ENCODE measurements at places on chromosomes 1 and 21. TPM values are rescaled to one million over a fixed set of nuclear protein-coding genes. Genes with fewer than 3 reads are reported as not detected.

The OVAAL gene
- 0.17 TPM for total RNA-seq

The AMY1C gene
- total RNA-seq, result 29.3 TPM

The B3GALT6 gene
- 7.0 TPM for total RNA-seq

The RCAN1 gene
- 29.3 TPM for total RNA-seq

DNA sequence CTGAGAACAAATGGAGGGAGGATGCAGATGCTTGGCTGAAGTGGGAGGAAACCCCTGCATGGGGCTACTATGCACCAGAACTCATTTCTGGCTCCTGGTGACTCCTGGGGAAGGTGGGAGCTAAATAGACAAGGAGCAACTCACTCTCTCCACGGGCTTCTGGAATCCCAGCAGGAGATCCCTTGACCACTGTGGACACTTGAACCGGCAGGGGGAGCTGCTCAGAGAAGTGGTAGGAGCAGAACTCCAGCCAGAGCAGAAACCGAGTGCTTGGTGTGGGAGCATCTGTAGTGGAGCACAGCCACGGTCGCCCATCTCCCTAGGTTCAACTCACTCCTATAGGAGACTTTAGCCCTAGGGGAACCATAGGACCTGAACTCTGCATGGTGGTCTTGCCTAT lies 205.6 kb upstream of the GJB5 start:
- no peaks in the 10 kb centered on the region for H3K27me3 ChIP-seq
- DNase-seq, result peak; percentile 0
- H3K4me1 ChIP-seq, result no peaks in the 10 kb centered on the region
- no peak overlapping the region for H3K27ac ChIP-seq
- H3K4me3 ChIP-seq, result no peak overlapping the region
- H3K36me3 ChIP-seq, result no peaks in the 10 kb centered on the region

DNA sequence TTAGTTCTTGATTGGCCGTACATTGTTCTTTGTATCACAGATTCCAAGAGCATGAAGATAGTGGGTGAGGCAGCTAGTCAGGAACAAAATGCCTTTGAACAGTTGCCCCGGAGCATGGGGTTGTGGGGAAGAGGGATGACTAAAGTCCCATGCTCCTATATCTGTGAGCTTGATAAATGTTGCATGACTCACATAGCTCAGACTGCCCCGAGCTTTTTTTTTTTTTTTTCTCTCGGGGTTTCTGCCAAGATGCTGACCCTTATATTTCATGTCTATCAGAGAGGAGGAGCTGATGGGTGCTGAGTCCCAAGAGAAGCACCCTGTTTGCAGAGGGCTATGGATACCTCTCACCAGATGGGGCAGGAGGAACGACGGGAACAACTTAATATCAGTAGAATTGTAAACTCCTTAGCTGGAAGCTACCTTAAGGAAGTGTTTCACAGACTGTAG lies 40.6 kb downstream of the SRRM1 start:
- H3K27me3 ChIP-seq, result no peaks in the 10 kb centered on the region
- no peaks in the 10 kb centered on the region for H3K36me3 ChIP-seq
- no peak for DNase-seq
- peaks cover 3% of the 10 kb centered on the region for H3K4me1 ChIP-seq

DNA sequence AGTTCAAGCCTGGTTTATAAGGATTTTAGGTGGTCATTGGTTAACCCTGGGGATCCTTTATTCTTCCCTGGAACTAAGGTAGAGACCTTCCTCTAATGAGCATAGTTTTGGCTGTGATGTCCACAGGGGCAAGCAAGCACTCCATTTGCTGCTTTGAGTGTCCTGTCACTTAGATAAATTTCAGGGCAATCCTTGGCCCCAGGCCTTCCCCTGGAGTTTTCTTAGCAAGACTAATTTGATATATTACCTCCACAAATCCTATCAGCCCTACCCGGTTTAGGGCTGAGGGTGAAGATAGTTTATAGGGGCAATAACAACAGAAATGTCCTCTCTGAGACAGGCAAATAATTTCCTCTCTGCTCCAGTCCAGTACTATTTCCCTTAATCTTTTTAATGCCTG lies 166.6 kb downstream of the CYYR1 start:
- H3K27me3 ChIP-seq, result no peaks in the 10 kb centered on the region
- H3K4me3 ChIP-seq, result no peak overlapping the region
- H3K36me3 ChIP-seq, result no peaks in the 10 kb centered on the region
- no peaks in the 10 kb centered on the region for H3K4me1 ChIP-seq

DNA sequence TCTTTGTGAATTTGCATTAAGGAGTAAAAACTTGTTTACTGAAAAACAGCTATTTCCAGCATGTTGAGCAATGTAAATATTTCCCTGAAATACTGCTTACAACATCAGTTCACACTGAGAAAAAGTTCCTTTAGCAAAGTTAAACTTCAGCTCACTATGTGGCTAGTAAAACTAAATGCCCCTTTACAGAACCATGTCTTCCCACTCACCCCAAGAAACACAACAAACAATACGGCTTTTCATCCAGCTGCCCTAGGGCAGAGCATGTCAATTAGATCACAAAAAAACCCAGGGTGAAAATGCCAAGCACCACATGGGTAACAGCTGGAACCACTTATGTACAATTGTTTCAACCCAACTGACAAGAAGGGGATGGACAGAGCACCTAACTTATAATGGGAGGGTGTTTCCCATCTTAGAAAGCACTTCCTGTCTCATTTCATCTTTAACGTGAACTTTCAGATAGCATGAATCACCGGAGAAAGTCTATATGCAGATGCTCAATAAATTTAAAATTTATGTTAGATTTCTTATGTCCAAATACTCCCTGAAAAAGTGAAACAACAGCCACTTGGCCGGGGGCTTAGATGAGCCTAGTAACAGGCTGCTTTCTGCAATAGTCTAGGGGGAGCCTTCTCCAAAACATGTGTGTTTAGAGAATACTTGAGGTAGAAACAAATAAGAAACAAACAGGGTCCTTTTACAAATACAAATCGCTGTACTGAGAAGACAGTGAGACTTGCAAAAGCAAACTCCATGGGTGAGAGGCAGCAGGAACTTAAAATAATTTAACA lies 6.6 kb downstream of the NID1 start:
- no peak overlapping the region for H3K4me3 ChIP-seq
- H3K4me1 ChIP-seq, result peaks cover 36% of the 10 kb centered on the region
- no peaks in the 10 kb centered on the region for H3K36me3 ChIP-seq
- no peaks in the 10 kb centered on the region for H3K27me3 ChIP-seq
- no peak for DNase-seq

DNA sequence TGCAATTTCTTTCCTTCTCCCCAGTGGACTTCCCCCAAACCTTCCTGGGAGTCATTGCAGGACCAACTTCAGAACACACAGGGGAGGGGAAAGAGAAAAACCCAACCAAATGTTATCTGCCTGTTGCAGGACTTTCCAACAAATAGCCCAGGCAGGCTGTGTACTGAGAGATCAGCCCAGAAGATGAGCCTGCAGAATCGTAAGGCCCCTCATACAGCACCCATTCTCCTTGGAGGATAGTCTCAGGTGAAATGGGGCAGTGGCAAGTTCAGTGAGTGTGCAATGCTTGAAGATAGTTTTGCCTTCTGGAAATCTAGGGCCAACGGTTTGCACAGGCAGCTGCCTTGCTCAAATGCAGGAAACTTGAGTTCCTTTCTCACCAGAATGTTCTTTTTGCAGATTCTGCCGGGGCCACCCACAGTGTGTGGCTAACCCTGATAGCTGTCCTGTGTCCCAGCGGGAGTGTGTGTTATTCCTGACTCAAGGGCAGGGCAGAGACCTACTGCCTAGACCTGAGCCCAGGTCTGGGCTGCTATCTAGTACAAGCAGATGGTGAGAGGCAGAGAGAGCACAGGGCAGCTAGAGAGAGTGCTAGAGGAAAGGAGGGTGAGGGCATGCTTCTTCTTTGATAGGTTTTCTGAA lies 48.8 kb downstream of the GADD45A start:
- no peaks in the 10 kb centered on the region for H3K27me3 ChIP-seq
- H3K36me3 ChIP-seq, result no peaks in the 10 kb centered on the region
- no peak for DNase-seq
- no peak overlapping the region for H3K27ac ChIP-seq
- peaks cover 11% of the 10 kb centered on the region for H3K4me1 ChIP-seq
- H3K4me3 ChIP-seq, result no peak overlapping the region

DNA sequence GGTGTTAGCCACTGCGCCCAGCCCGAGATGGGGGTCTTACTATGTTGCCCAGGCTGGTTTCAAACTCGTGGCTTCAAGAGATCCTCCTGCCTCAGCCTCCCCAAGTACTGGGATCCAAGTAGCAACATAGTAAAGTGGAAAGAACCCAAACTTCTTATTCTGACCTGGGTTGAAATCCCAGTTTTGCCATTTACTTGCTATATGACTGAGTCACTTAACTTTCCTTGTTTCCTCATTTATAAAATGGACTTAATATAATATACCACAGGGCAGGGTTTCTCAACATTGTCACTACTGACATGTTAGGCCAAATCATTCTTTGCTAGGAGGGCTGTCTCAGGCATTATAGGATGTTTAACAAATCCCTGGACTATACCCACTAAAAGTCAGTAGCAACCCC lies 6.7 kb downstream of the PFDN2 start:
- no peak overlapping the region for H3K4me3 ChIP-seq
- no peaks in the 10 kb centered on the region for H3K36me3 ChIP-seq
- H3K27me3 ChIP-seq, result no peaks in the 10 kb centered on the region
- no peaks in the 10 kb centered on the region for H3K4me1 ChIP-seq

DNA sequence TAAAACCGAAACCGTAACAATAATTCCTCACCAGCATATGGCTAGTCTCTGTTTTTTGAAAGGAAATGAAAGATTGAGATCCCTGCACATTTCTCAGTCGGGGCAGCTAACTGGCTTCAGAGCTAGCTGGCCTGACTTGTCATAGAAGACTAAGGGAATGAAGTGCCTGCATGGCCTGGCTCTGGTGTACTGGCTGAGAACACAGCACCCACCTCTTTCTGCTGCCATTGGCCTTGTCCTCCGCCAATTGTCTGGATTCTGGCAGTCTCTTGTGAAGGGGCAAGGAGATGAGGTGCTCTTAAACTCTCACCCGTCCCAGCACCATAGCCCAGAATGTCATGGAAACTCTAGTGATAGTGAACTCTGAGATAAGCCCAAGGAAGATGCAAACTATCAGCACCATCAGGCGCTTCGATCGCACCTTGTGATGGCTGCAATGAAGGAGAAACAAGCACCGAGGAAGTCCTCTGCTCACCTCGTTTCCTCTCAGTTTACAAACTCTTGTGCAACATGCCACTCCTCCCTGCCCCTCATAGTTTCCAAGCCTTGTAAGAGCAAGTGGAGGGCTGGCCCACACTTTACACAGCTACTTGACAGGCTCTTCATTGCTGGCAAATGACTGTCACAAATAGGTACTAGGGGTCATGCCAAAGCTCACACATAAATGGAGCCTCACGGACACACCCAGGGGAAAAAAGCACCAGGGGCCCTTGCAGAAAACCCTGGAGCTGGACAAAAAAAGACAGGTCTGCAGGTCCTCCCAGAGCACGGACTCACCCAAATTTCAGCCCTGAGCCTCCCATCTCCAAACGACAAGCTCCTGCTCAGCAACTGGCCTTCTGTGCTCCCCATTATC lies 16.4 kb downstream of the INPP5B start:
- H3K36me3 ChIP-seq, result peaks cover 2% of the 10 kb centered on the region
- peak; percentile 22 for DNase-seq
- H3K4me1 ChIP-seq, result no peaks in the 10 kb centered on the region
- no peak overlapping the region for H3K4me3 ChIP-seq

DNA sequence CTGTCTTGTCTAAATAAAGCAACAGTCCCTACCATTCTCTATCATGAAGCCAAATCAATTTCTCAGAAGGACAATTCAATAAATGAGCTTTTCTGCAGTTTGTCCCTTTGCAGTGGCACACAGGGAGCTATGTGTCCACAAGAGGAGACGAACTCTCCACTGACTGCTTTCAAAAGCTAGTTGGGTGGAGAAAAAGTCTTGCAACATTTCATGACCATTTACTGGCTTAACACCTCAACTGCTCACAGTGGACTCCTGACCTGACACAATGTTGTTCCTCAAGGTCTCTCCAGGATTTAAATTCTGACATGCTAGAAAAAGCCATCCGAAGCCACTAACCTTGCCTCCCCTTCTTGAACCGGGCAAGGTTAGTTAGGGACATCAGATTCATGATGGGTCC lies 111.7 kb downstream of the TIAM1 start:
- no peak overlapping the region for H3K4me3 ChIP-seq
- no peak for DNase-seq
- H3K27ac ChIP-seq, result no peak overlapping the region
- H3K36me3 ChIP-seq, result peaks cover 12% of the 10 kb centered on the region
- peaks cover 7% of the 10 kb centered on the region for H3K4me1 ChIP-seq
- no peaks in the 10 kb centered on the region for H3K27me3 ChIP-seq

- no peak overlapping the region for H3K27ac ChIP-seq
- peak; percentile 32 for DNase-seq
- H3K27me3 ChIP-seq, result no peaks in the 10 kb centered on the region
- no peaks in the 10 kb centered on the region for H3K36me3 ChIP-seq
These were observed 19.2 kb upstream of the DEPDC1 start for GRCh38 chr1:68516066-68516465.
